Trophoblast cell (in vitro differentiated cells and primary cell): ENCODE measurements at places on chromosomes 16 and 17.

- DNase-seq = no peak
Measured at GRCh38 chr17:50926523-50926922, 60.4 kb upstream of the TOB1 start.

DNA sequence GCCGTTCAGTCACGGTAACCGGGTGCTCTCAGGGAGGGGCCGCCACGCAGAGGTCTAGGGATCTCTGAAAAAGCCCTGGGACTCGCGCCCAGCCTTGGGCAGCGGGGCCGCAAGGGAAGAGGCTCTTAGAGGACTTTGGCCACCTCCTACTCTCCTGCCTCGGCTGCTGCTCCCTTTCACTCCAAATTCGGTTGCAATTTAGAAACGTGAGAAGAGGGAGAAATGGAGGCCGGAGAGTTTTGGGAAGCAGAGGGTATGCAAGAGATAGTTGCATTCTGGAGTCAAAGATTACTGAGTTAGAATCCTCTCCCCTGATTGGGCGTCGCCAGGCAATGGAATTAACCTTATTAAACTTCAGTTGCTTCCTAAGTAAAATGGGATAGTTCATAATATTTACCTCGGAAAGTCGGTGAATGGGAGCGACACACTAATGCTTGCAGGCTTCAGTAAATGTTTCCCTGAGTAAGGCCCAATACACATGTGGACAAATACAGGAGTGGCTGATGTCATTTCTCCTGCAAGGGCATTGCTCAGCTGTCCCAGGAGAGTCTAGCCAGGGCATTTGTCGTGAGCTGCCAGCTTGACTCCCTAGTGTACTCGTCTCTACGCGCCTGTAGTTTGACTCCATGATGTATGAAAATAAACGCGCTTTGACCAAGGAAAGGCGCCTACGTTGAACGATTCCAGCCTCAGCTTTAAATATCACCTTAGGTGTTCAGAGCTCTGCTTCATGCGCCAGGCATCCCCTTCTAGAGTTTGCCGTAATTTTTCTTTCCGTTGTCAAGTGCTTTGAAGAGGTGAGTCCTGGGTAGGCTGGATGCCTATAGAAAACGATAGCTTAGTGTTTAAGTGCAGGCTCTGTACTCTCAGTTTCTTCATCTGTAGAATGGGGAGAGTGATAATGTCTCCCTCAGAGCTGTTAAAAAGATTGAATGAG is 667 bp downstream of the OGFOD1 start:
- DNase-seq = peak; percentile 17

DNA sequence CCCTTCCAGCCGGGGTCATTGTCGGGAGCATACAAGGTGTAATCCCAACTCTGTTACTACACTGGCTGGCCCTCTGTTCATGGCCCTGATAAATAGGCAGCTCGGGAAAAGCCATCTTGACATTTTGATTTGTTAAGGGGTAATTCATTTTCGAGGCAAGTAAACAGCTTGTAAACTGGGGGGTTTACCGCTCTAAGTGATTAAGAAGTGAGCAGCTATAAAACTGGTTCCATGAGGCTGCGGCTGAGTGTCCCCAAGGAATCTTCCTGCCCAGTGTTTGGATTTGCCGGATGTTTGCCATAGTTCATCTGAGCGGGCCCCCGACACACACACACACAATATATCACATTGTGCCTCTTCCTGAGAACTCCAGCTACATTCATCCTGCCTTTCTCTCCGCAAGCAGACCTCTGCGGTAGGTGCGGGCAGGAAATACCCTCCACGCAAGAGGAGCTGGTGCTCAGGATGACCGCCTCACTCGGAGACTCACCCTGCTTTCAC is 92.2 kb downstream of the SOCS1 start:
- DNase-seq = no peak

GRCh38 chr17:80365983-80366382 is 49.0 kb upstream of the ENDOV start:
- DNase-seq = no peak

DNA sequence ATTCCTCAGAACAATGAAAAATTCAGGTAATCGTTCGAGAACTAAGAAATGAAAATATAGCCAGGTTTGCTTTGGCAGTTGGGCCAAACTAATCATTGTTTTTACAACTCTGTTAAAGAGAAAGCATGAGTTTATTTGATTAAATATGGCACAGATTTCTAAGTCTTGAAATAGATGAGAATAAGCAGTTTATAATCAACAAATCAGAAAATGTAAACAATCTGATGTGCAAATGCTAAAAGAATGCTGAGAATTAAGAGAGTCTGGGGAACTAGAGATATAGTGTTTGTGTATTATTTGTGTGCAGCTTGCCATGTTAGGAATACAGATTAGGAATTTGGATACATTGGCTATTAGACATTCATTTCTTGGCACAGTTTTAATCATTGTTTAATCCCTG is 212.5 kb downstream of the TANC2 start:
- peak; percentile 75 for DNase-seq

GRCh38 chr16:28096983-28097899 is 33.7 kb upstream of the GSG1L start:
- DNase-seq = no peak

- DNase-seq = no peak
Measured at GRCh38 chr16:49939495-49939894, 83.6 kb upstream of the ZNF423 start.

GRCh38 chr17:32490101-32490482 is 3.3 kb downstream of the CDK5R1 start:
- no peak for DNase-seq

- DNase-seq = no peak
Measured at GRCh38 chr16:66459878-66460277, 32.8 kb downstream of the BEAN1 start.

- DNase-seq = no peak
Measured at GRCh38 chr16:68751160-68751559, 14.1 kb downstream of the CDH1 start.

GRCh38 chr16:78648517-78648916 is 549.1 kb downstream of the WWOX start:
- no peak for DNase-seq

DNA sequence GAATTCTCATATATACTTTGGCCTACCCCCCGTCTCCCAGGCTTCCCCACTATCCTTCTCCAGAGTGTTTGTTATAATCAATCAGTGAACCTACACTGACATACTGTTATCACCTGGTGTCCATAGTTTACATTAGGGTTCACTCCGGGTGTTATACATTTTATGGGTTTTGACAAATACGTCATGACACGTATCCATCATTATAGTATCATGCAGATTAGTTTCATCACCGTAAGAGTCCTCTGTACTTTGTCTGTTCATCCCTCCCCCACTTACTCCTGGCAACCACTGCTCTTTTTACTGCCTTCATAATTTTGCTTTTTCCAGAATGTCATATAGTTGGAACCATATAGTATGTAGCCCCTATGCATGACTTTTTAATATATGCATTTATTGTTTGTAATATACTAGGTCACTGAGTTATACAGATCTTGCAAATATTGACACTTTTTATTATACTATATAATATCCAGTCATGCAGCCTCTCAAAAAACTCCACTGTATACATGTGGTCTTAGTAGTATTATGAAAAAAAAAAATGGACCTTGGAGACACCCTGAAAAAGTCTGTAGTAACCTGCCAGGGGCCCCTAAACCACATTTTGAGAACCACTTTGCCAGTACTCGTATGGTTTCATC is 28.4 kb downstream of the PPM1D start:
- DNase-seq = no peak

- DNase-seq = no peak
Measured at GRCh38 chr17:78883089-78883532, 19.9 kb downstream of the CEP295NL start.

GRCh38 chr17:29591737-29592608 is 959 bp upstream of the ANKRD13B start:
- DNase-seq = peak; percentile 86

GRCh38 chr17:77867308-77867781 is 91.2 kb upstream of the TNRC6C start:
- DNase-seq = no peak

GRCh38 chr17:32287804-32288511 is 22.3 kb downstream of the RHBDL3 start:
- no peak for DNase-seq

DNA sequence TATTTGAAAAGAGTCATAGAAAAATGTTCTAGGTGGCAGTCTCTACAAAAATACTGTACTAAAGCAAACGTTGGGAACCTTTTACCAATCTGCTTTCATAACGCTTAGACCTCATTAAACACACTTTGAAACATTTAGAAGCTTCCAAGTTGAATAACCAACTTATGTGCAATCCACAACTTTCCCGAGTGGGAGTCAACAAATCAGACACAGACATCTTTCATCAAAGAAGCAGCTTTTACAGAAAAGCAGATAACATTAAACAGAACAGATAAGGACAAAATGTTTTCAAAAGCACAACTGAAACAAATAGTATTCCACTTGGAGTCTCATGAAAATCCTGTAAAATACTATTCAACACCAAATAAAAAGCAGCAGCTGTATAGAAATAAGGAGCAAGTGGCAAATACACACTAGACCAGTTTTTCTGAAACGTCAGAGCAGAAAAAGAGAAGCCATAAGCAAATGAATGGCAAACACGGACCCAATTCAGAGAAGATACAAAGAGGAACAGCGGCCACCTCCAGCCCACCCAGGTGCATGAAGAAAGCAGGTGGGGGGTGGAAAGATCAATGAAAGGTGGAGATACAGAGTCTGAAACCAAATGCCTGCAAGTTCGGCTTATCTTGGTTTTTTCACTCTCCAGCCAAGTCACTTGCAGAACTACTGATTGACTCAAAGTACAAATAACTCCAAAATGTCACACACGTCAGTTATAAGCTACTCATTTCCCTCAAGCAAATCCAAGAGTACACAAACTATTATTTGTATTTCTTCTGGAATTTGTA is 18.4 kb upstream of the FBF1 start:
- DNase-seq = no peak

GRCh38 chr17:58565389-58566311 is 51.2 kb upstream of the MTMR4 start:
- no peak for DNase-seq

- DNase-seq = peak; percentile 96
Measured at GRCh38 chr16:56246051-56246817, 54.9 kb downstream of the GNAO1 start.

DNA sequence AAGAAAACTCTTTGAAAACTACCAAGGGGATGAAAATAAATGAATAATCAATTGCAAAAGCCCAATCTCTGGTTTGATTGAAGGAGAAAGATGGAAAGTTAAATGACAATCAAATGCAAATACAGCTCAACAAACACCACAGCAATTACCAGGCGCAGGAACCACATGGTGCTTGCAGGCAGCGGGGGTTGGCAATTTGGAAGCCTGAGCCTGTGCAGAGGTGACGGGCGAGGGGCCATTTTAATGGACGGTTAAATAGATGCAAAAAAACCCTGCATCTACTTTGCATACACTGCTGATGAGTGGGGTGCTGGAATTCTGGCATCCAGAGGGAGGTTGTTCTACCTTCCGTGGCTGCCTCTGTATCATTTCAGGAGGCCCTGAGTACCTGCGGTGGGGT is 4.8 kb upstream of the SEZ6 start:
- no peak for DNase-seq

- peak; percentile 80 for DNase-seq
Measured at GRCh38 chr16:48123104-48123788, 32.5 kb downstream of the ABCC12 start.

- no peak for DNase-seq
Measured at GRCh38 chr16:77784441-77785372, 3.7 kb upstream of the VAT1L start.

GRCh38 chr17:21388066-21388465 is 11.9 kb downstream of the KCNJ12 start:
- no peak for DNase-seq

GRCh38 chr16:3656491-3657468 is 2.3 kb downstream of the DNASE1 start:
- DNase-seq = peak; percentile 99

- no peak for DNase-seq
Measured at GRCh38 chr16:11140466-11140865, 115.5 kb downstream of the SOCS1 start.

GRCh38 chr16:27154705-27155521 is 48.4 kb upstream of the KDM8 start:
- DNase-seq = peak; percentile 52
